Activated CD8-positive, alpha-beta memory T cell treated with anti-CD3 and anti-CD28 coated beads for 4 hours (primary cell): ENCODE measurements at places on chromosomes 4 and X.

GRCh38 chr4:24770032-24770584 lies 25.3 kb upstream of the SOD3 start:
- DNase-seq = no peak

DNA sequence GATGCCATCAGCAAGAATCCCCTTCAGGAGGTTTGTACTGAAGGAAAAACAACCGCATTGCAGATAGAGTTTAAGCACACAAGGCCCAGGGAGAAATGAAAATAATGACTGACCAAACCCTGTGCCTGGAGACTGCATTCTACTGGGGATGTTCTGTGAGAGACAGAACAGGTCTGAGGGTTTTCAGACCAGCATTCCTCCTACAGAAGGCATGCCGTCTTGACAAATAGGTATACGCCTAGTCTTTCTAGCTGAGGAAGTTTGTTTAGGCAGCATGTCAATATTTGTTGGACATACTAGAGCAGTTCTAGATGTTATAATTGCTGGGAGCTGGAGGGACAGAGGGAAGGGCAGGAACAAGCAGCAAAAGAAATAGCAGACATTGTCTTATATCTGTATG lies 68.4 kb upstream of the SCOC start:
- DNase-seq = no peak

GRCh38 chrX:153496590-153496959 lies 1.8 kb downstream of the BGN start:
- DNase-seq = no peak

GRCh38 chrX:1932231-1932630 lies 317.4 kb downstream of the ASMT start:
- no peak for DNase-seq

DNA sequence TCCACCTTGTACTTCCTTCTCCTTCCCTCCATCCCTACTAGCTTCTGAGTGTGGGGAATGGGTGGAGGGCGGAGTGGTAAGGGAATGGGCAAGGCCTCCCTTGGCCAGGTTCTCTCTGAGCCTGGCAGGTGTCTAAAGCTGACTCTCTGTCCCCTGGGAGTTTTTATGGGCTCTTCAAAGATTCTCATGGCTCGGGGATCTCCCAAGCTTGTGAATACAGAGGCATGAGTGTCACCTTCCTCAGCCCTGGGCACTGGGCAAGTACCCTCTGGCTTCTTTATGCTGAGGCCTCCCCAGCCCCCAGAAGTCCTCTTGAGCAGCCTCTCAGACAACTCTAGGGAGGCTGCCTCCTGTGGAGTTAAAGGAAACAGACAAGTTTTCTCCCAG lies 32.5 kb upstream of the DDX3X start:
- no peak for DNase-seq

DNA sequence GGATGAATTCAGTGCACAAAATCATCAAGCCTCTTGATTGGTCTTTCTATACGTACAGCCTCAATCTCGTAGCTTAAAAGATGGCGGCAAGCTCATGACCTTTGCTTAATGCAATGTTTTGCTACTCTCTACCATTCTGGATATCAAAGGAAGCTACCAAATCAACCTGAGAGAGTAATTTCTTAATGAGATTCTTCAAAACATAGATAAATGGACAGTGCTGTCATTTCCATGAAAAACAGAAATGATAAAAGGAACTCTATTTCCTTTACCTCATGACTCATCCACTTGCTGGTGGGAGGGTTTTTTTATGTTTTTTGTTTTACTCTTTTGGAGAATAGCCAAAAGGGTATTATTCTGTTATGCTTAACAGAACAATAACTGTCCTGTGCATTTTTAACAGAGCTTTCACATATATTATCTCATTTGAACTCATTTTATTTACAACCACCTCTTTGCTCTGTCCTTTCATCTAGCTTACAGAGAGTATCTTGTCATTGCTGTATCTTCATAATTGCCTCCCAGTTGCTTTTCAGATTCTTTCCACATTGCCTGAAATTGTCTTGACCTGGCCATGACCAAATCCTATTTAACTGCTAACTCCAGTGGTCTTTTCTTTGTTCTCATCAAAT lies 138.6 kb upstream of the GPR101 start:
- DNase-seq = no peak

DNA sequence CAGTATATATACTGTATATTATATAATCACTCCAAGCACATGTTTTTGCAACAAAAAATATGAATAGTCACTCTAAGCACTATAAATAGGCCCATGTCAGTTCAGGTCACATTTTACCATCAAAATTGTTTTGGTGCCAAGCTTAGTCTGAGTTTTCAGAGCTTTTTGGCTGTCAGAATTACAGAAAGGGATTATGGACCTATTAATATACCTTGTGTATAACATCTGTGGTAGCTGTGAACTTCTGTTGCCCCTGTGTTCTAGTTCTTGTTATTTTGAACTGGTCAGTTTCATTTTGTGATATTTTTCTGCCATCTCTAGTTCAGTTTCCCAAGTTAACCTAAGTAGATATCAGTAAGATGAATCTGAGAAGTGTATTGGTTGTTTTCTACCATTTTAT lies 22.9 kb downstream of the EXOC1 start:
- DNase-seq = no peak

DNA sequence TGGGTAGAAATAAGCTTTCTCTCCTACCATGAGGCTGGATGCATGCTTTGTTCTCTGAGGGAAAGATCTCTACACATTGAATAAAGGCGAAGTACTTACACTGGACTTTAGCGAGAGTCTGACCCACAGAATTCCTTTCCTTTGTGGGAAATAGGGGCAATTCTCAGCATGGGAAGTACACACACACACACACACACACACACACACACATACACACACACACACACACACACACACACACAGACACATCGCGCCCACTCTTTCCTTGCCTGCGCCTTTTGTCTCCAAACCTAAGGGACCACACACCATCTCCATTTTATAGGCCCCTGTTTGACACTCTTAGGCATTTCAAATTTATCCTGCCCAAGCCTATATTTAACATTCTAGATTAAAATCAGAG lies 83.8 kb downstream of the LUZP4 start:
- no peak for DNase-seq

GRCh38 chrX:40446921-40447320 lies 133.8 kb upstream of the ATP6AP2 start:
- DNase-seq = no peak

GRCh38 chrX:120140293-120140981 lies 18.0 kb upstream of the RHOXF2 start:
- DNase-seq = no peak

- no peak for DNase-seq
Measured at GRCh38 chr4:14308229-14308651, 680.7 kb upstream of the BOD1L1 start.

DNA sequence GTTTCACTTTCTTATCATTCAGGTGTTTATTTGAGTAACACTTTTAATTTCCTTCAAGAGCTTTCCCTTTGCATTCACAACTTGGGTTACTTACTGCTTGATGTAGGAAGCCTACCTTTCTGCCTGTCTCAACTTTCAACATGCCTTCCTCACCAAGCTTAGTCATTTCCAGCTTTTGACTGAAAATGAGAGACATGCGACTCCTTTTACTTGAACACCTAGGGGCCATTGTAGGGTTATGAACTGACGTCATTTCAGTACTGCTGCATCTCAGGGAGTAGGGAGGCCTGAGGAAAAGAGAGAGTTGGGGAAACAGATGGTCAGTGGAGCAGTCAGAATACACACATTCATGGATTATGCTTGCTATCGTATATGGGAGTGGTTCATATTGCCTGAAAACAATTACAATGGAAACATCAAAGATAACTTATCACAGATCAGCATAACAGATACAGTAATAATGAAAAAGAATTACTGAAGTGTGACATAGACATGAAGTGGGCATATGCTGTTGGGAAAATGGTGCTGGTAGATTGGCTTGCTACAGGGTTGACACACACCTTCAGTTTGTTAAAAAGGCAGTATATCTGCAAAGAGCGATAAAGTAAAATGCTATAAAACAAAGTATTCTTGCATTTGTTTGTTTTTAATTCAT lies 25.7 kb downstream of the USP53 start:
- no peak for DNase-seq

GRCh38 chr4:10421344-10422055 lies 35.7 kb downstream of the ZNF518B start:
- DNase-seq = no peak

- no peak for DNase-seq
Measured at GRCh38 chr4:12071316-12071715, 642.6 kb upstream of the HS3ST1 start.
